ENCODE measurements at places on chromosomes 7 and 10.

- DNase-seq = no peak
Observed at GRCh38 chr7:157113607-157114006, 25.1 kb upstream of the UBE3C start.

GRCh38 chr10:30583778-30584415 is 45.7 kb downstream of the LYZL2 start:
- DNase-seq = peak; percentile 35

- no peak for DNase-seq
Observed at GRCh38 chr7:80105701-80106408, 28.8 kb upstream of the GNAI1 start.

DNA sequence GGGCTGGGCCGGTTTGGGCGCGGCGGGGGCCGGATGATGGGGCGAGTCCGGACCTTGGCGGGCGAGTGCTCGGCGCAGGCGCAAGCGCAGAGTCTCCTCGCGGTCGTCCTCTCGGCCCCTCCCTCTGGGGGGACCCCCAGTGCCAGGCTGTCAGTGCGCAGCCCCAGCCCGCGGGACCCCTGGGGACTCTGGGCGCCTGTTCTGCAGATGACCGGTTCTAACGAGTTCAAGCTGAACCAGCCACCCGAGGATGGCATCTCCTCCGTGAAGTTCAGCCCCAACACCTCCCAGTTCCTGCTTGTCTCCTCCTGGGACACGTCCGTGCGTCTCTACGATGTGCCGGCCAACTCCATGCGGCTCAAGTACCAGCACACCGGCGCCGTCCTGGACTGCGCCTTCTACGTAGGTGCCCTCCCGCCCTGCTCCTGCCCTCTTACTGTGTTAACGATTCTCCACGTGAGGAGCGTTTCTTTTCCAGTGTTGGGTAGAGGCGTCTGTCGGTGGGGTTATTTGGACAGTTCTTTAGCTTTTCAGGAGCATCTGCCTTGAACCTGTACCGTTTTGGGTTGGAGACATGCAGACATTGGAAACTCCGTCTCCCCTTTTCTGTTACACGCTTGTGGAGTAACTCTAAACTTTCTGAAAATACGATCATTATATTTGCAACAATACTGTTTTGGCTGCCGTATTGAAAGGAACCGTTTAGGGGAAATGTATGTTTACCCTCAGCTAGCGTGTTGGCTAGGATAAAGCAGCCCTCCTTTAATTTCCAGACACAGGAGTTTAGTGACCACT is 706 bp downstream of the BUB3 start:
- DNase-seq = no peak

DNA sequence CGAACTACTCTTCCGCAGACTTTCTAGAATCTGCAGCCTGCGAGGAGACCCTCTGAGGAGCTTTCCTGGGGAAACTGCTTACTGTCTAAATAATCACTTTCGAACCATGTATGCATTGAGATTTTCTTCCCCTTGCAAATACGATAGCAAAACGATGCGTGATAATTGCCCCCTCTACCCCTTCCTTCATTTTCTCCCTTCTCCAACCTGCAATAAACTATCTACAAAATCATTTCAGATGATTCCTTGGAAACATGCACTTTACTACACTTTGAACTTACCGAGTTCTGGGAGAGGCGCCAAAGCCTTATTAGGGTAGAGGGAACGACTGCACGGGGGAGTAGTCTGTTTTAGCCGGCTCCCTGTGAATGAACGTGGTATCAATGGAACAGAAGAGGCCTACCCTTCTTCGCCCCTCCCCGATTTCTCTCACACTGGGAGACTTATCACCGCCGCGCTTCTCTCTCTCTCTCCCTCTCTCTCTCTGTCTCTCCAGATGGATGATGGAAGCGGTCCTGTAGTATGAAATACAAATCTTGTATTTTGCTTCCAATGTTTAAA is at the start of gene FGFBP3:
FGFBP3 (minus strand) TSS at position 370 of the 561 bp plus-strand sequence. CDS start 517 bp downstream, outside the sequence.
- peak; percentile 33 for DNase-seq

DNA sequence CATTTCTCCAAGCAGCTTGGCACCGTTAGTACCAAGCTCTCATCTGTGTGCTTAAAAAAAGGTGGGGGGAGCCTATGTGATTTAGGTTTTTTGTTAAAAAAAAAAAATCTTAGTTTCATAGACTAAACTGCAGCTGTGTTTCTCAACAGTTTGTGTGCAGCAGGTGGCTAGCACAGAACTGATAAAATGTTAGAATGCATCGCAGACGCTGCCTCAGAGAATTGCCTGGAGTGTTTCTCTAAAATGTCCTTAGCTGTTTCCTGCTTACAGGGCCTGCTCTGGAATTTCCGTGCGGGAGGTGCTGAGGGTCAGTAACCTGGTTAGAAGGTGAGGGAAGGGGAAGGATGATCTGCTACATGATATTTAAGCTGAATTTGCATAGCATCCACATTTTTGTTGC is 268.9 kb downstream of the PLXDC2 start:
- no peak for DNase-seq

DNA sequence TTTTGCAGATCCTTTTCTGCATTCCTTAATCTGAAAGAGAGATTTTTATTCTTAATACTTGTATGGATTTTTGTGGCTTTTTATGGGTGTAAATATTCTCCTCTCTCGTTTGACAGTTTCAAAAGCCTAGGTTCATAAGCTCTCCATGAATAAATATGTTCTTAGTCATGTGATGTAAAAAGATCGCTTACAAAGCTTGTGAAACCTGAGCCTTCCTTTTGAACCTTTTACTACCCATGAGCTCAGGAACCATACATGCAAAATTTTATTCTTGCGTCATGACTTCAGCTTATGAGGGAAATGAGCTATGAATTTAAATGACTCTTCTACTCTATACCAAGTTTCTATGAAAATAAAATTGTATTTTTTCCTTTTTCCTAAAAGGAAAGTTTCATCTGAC is 98.7 kb downstream of the POLL start:
- no peak for DNase-seq

- no peak for DNase-seq
Observed at GRCh38 chr7:97770850-97771249, 39.0 kb downstream of the TAC1 start.

GRCh38 chr7:21352540-21353387 is 75.1 kb upstream of the SP4 start:
- DNase-seq = peak; percentile 51

DNA sequence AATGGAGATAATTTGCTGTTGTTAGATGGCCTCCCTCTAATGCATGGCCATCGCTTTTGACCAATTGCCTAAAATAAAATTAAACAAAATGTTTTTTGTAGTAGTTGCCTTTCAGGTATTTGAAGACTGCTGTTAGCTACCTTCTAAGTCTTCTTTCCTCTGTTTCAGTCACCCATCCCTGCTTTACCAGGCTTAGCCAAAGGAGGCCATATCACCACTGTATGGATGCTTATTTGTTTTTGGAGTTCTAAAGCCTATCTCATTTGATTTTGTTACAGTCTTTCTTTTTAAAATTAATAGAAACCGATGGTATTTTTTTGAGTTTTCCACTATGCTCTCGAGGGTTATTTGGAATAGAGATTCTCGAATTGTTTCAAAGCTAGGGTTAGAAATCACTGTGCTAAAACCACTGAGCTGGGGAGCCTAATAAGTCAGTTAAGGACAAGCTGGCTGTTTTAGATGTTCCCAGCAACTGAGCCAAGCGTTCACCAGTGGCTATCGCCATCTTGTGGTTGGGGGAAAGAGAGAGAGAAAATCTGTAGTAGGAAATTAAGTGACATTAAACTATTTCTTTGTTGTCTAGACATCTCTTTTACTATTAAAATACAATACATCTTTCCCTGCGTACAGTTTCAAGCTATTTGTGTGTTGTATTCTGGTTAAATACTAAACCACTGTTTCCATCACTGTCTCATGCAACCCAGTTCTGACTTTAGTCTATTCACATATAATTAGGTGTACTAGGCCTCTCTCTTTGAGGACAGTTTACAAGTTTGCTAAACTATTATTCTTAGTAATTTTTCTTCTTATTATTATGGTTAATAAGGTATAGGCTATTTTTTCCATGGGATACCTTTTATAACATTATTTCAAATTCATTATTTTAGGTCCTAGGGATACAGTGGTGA is 52.2 kb downstream of the GPR158 start:
- peak; percentile 81 for DNase-seq

- DNase-seq = no peak
Observed at GRCh38 chr7:98763441-98763840, 106.4 kb downstream of the TMEM130 start.

GRCh38 chr10:124225467-124226270 is 132.3 kb upstream of the CHST15 start:
- no peak for DNase-seq

- no peak for DNase-seq
Observed at GRCh38 chr10:58919927-58920654, 256.4 kb upstream of the PHYHIPL start.

GRCh38 chr7:33937871-33938270 is 32.5 kb downstream of the BMPER start:
- no peak for DNase-seq

DNA sequence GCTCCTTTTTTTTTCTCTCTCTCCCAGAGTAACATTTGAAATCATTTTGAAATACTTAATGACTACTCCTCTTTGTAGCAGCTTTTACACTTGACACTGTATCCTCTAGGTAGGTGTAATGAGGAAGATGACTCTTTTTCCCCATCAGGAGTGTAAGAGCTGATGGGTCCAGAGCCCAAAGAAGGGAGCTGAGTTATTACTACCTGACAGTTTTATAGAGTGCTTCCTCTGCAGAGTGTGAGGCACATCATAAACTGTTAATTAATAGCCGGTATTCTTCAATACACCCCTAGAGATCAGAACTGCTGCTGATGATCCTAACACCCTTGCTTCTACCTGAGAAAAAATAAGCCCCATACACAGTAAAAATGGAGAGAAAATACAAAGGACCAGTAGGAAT is 279.8 kb upstream of the SEMA3A start:
- DNase-seq = no peak

DNA sequence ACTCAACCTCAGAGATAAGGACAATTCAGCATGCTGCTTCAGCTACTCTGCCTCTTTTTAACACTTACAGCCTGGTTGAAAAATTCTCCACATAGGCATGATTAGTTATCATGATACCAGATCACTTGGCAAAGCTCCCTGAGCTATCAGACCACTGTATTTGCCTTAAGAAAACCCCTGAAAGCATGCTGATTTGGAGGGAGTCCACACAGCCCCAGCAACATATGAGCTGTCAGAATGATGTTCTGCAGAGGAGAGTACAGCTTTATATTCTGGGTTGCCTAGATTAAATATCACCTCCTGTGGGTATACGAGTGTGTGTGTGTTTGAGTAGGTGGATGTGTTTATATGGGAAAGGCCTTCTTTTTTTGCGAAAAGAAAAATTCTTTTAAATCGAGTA is 170.2 kb upstream of the CHRM2 start:
- no peak for DNase-seq

DNA sequence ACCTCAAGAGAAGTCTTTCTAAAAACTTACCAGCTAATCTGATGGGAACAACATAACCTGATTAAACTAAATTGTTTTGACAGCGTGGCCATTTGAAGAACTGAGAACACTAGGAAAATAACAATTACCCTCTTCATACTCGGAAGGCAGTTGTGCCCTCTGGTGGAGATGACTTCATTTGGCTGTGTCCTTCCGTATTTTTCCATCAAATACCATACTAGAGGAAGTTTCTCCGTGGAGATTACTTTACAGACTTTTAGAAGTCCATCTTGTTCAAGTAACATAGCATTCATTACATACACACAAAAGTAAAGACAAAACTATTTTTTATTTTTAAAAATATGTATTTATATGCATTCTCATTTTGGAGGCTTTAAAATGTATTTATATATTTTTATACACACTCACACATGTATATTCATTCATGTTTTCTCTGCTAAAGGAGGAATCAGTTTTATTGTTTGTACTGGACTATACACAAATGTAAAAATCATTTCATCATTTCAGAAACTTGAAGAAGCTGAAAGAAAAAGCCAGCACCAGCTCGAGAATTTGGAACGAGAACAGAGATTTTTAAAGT is 25.2 kb downstream of the SMNDC1 start:
- peak; percentile 90 for DNase-seq

DNA sequence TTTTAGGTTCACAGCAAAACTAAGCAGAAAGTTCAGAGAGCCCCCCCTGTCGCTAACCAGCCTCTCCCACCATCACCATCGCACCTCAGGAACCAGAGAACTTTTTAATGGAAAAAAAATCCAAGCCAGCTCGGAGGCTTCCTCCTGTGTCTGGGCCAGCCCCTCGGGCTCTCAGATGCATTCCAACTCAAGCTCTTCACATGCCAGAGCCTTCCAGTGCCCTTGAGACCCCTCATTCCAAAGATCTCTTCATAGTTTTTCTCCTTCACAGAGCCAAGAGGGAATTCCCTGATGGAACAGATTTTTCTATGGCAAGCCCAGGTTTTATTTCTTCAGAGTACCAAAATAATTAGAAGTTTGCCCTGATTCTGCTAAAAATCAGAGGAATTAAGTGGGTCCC is 153.4 kb upstream of the LANCL2 start:
- no peak for DNase-seq

GRCh38 chr7:8433477-8434289 is at the start of gene NXPH1:
NXPH1 (plus strand) TSS chr7:8433609.
- no peak for DNase-seq

DNA sequence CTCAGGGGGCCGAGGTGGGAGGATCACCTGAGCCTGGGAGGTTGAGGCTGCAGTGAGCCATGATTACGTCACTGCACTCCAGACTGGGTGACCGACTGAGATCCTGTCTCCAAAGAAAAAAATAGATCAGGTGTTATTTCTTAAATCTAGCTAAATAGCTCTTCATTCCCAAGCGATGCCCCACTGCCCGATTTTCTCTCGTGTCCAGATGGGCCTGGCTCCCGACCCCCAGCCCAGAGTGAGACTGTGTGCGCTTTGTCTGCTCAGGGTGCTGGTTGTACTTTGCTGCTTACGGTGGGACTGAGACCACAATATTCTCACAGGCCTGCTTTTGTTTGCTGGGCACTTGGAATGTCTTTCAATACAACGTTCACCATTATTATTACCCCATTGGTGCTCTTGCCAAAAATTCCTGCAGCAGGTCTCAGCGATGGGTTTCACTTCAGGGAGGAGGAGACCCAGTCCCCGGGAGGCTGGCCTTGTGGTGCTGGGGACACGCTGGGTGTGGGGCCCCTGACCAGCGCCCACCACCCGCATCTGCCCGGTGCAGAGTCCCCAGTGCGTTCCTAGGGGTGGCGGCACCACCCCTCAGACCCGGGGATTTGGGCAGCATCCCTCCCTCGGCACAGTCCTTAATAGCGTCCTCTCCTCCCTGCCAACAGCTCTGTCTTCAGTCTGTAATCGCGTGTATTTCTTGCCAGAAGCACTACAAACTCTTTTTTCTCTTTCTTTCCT is 20.4 kb upstream of the DPYSL4 start:
- no peak for DNase-seq

Data from globus pallidus (tissue), 1 donor.